ENCODE measurements at places on chromosomes 7 and 10.

DNA sequence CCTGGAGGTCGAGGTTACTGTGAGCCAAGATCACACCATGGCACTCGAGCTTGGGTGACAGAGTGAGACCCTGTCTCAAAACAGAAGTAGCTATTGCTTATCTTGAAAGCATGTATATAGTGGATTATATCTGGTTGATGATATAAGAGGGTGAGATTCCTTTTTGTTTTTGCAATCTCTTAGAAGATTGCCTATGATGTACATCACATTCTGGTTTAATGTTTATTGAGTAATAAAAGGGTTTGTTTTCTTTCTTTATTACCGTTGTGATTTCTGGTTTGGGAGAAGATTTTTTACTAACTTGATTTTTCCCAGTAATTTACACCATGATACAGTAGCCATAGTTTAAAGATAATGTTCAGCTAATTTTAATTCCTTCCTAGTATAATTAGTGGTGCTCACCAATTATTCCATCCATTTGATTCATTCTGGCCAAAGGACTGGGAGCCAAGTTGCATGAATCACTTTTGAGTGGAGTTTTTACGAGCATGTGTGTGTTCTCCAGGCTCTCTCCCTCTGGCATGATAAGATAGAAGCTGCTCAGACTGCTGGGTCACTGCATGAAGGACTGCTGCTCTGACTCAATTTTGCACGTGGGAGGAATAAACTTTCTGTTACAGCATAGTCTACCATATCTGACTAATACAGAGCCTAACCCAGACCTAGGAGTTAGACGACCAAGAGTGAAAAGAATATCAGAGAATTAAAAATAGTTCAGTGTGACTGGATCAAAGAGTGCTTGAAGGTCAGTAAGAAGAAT, 13.5 kb upstream of the TSPAN13 start:
- no peak for DNase-seq

DNA sequence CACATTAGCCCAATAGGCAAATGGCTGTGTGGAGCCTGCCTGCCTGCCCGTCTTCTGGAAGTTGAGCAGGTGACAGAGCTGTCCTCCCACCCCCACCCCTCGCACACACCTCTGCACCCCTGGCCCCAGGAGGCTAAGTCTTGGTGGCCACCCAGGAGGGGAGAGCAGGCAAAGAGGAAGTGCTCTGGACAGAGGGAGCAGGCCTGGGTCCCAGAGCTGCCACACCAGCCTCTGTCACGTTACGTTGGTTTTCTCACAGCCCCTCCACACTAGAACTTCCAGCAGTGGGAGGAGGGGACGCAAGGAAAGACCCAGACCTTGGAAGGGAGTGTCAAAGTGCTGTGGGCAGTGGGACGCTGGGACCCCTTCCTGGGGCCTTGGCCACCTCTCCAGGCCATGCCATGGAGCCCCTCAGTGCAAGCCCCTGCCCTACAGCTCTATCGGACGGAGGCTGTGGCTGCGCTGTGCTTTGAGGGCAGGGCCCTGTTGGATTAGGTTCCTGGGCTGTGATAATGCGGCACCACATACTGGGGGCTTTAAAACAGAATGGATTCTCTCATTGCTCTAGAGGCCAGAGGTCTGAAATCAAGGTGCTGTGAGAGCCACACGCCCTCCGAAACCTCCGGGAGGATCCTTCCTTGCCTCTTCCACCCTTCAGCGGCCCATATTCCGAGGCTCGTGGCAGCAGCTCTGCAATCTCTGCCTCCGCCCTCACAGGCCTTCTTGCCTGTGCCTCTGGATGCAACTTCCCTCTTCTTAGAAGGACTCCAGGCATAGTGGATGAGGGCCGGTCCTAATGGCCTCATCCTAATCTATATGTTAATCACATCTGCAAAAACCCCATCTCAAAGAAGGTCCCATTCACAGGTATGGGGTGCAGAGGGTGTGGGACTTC, 9.9 kb downstream of the PRKAG2 start:
- DNase-seq, result no peak

- no peak for DNase-seq
Observed at GRCh38 chr10:48531486-48531885, 73.4 kb downstream of the ARHGAP22 start.

GRCh38 chr7:73451780-73452398, 18.3 kb downstream of the FZD9 start:
- no peak for DNase-seq

DNA sequence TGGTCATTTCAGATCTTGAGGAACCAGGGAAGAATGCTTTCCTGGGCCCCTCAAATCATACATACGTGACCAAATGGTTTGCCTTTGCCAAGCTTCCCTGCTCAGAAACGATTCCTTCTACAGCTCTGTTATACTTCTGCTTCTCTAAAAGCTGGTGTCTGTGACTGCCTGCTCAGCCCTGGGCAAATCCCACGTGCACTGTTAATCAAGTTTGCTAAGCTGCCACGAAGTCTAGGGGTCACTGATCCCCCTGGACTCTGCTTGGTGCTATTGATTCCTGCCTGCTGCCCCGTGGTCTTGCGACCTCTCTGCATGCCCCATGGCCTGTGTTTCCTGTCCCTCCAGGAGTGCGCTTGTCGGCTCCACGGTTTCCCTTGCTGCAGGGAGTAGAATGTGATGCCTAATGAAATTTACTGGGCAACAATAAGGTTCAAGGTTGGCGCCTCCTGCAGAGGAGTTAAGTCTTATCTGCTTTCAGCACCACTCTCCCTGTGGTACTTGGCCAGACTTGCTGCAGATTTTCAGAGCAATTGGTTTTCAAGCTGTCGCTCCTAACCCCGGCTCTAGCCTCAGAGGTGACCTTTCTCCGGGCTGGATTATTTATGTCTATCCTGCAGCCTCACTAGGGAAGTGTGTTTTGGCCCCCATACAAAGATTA, 201.6 kb upstream of the FZD8 start:
- DNase-seq, result no peak

- no peak for DNase-seq
Observed at GRCh38 chr7:11767148-11767547, 64.8 kb downstream of the THSD7A start.

GRCh38 chr7:38323156-38323555, 49.7 kb upstream of the TARP start:
- no peak for DNase-seq

DNA sequence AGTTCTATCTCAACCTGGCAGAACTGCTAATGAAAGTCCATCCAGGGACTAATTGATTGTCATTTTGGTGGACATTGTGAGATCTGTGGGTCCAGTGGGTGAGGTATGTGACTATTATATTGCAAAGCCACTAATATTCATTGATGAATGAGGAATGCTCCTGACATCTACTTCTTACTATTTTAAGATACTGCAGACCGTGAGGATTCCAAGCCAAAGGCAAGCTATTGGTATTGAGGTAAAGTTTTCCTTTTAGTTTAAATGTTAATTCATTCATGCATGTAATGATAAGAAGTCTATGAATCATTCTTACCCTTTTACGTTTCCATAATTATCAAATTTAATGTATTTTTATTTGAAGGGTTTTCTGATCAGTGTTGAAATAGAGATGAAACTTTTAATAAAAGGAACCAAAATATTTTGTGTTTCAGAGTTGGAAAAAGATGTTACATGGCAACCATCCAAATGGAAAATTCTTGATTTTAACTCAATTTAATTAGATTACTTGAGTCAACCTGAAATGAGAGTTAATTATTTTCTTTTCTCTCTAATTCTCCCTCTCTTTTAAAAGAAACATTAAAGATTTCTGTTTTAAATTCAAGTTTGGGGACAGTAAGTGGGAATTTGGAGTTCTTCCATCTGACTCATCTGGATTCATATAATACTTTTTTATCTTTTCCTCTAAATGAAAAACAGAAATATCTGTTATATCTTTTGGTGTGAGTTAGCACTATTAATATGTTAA, 39.6 kb downstream of the NUP205 start:
- DNase-seq, result no peak

Measured in activated CD4-positive, alpha-beta T cell treated with anti-CD3 and anti-CD28 coated beads, Interleukin-2, amount 50 U/mL, for 4 hours (primary cell).